ENCODE measurements at places on chromosomes 1 and 21.

- no peak for DNase-seq
These were observed 20.1 kb upstream of the NKAIN1 start for GRCh38 chr1:31259746-31260145.

- DNase-seq = no peak
These were observed 13.2 kb upstream of the CDC7 start for GRCh38 chr1:91487469-91487868.

GRCh38 chr1:44592208-44593145, 81.8 kb downstream of the TMEM53 start:
- DNase-seq = no peak

DNA sequence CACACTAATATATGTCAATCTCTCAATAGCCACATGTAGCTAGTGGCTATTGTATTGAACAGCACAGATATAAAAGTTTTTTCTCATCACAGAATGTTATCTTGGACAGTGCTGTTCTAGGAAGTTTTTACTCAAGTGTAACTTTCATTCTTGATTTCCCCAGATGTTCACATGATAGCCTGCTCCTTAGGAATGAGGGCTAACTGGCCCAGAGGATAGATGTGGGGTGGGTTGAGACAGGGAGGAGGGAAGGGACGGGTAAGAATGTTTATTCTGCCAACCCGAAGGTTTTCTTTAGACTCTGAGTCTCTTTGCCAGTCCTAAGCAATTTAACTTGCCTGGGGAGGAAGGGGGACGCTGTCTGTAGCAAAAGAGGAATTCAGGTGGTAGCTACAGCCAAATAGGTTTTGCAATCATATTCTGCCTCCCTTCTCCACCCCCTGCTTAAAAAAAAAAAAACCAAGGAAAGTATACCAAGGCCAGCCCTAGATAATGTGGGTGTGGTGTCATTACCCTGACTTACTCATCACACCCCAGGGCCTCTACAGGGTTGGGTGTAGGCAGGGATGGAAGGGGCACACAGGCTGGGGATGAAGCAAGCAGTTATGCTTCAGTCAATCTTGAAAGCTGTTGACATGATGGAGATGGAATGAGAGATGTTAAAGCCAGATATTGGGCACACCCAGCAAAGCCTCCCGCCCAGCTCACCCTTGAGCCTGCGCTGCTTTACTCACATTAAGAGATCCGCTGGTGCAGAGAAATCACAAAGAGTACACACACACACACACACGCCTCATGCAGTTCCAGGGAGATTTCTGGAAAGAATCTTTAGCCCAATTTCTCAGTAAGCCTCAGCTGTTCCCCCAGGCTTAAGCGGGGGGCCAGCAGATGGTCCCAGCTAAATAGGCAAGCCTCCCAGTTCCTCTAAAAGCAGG, 59.9 kb downstream of the PLXNA2 start:
- DNase-seq = peak; percentile 21

DNA sequence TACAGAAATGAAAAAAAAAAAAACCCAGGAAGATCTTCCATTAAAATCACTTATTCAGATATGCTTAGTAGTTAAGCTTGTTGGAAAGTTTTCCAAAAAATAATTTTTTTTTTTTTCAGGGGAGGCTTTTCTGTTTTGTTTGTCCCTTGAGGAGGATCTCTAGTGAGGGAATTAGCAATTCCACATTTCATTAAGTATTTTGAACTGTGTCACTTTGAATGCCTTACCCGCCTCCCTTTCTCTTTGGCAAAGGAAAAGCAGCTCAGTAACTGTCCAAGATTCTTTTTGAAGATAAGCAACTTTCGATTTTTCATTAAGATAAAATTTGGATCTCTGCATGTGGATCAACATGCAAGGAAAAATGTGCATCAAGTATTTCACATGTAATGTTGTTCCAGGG, 1.8 kb downstream of the NTNG1 start:
- DNase-seq = no peak

- peak; percentile 46 for DNase-seq
These were observed 144.6 kb upstream of the TNR start for GRCh38 chr1:175887981-175888428.

- no peak for DNase-seq
These were observed 659.4 kb upstream of the RGS18 start for GRCh38 chr1:191498825-191499224.

GRCh38 chr1:85289207-85289847, 12.9 kb upstream of the BCL10 start:
- peak; percentile 52 for DNase-seq

GRCh38 chr1:223350361-223350908, 13.5 kb downstream of the SUSD4 start:
- no peak for DNase-seq

DNA sequence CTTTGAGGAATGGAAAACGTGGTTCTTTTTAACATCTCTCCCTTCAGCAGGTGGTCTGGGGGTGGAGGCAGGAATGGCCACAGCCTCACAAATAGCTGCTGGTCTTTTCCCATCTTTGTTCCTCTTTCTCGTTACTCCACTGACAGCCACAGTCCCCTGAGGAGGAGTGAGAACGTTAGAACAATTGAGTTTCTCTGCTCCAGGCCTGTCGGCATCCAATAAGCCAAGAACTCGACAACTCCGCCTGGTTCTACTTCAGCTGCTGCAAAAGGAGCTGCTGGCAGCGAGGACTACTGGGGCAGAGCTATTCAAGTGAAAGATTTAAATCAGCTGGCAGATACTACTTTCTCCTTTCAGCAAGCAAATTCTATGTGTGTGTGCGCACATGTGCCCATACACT, 169.5 kb upstream of the GALNT2 start:
- DNase-seq = no peak

GRCh38 chr21:44946254-44947041, 6.6 kb downstream of the SLX9 start:
- no peak for DNase-seq

- DNase-seq = no peak
These were observed 2.5 kb upstream of the PTGER3 start for GRCh38 chr1:71049951-71050598.

DNA sequence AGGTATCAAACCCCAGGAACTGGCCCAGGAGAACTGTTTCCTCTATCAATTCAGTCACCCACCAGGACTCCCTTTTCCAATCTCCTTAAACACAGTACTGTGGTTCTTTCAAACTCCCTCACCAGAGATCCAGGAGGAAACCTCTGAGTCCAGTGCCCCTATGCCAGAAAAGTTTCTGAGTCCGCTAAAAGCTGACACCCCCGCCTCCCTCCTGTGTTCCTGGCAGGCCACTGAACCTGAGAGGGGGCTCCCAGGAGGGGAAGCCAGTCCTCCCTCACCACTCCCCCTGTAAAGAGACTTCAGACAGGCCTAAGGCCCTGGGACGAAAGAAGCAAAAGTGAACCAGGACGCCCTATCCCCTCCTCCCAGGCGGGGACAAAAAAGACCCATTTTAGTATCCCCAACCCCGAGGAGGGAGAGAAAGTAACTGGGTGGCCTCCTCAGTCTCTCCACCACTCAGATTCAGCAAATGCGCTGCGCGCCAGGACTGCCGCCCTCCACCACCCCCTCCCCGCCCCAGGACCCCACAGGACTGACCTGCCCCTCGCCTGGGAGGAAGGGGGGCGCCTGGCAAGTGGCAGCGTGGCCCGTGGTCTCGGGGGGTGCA, 624 bp downstream of the SLC41A1 start:
- peak; percentile 55 for DNase-seq

- DNase-seq = peak; percentile 80
These were observed 53.8 kb downstream of the MACF1 start for GRCh38 chr1:39258146-39258924.

DNA sequence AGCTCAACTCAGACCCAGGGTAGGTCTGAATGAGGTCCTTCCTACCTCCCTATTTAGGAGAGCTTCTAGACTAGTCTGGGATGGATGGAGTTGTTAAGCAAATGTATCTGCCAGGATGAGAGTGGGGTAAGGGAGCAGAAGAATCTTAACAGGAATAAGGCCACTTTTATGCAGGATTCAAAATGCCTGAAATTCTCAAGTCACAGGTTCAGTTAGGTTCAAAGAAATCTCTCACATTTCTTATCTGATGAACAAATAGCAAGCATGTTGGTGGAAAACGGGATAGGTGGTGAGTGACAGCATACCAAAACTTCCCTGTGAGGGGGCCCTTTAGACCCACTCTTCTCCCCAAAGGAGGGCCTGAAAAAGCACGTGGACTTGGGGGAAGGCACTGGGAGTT, 3.0 kb downstream of the SLAMF9 start:
- no peak for DNase-seq

- DNase-seq = no peak
These were observed 4.6 kb upstream of the KCNA2 start for GRCh38 chr1:110610696-110611286.

GRCh38 chr1:12658531-12659453, 14.9 kb downstream of the AADACL4 start:
- DNase-seq = peak; percentile 82

GRCh38 chr1:109818271-109818987, 54.7 kb upstream of the EPS8L3 start:
- peak; percentile 11 for DNase-seq

DNA sequence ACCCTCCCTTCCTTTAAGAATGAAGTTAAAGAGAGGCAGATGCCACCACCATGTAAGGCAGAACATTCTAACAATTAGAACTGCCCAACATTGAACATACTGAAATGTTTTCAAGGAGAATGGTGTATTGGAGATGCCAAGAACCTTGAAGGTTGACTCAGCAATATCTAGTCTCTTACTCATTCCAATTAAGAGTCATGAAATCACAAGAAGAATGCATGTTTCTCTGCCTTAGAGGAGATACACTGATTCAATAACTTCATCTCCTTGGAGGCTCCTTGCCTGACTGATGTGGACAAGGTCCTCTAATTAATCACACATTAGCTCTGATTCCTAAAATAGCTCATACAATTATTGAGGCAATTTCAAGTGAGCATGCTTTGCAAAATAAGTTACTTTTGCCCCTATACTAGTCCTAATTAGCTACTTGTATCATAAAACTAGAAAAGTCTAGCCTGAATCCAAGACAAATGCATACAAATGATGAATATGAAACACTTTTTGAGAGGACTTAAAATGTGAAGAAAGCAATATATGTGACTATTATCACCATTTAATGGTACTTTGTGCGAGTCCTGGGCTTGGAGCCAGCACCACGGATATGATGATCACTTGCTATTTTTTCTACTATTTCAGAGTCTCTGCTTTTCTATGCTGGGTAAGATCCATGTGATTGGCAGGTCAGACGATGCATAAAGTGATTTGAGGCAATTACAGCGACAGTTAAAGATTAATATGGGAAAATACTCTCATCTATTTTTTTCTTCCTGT, 114.5 kb downstream of the DSCAM start:
- DNase-seq = no peak

- no peak for DNase-seq
These were observed 197.3 kb upstream of the IVNS1ABP start for GRCh38 chr1:185514311-185514710.

DNA sequence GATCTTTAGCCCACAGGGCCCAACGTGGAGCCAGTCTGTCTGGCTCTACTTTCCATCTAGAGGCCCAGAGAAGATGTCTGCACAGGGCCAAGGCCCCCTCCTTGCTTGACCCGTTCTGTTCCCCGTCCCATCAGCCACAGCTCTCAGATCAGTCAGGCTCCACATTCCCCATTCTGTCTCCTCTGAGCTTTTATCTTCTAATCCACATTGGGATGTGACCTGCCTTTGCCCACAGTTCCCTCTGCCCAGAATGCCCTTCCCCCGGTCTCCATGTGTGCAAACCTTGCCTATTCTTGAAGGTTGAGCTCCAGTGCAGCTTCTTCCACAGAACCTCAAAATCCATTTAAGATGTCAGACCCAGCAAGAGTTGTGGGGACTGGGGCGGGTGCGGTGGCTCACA, 53.3 kb upstream of the WASF2 start:
- no peak for DNase-seq
